ENCODE measurements at places on chromosomes 11 and 22.

DNA sequence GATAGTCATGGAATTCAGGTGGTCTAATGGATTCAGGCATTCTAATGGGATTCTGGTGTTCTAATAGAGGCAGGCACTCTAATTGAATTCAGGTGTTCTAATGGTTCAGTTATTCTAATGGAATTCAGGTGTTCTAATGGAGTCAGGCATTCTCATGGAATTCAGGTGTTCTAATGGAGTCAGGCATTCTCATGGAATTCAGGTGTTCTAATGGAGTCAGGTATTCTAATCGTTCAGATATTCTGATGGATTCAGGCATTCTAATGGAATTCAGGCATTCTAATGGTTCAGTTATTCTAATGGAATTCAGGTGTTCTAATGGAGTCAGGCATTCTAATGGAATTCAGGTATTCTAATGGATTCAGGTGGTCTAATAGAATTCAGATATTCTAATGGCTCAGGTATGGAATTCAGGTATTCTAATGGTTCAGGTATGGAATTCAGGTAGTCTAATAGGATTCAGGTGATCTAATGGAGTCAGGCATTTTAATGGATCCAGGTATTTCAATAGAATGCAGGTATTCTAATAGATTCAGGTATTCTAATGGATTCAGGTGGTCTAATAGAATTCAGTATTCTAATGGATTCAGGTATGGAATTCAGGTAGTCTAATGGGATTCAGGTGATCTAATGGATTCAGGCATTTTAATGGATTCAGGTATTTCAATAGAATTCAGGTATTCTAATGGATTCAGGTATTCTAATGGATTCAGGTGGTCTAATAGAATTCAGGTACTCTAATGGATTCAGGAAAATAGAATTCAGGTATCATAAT is 22.0 kb upstream of the PHF21B start:
- no peak for DNase-seq

- peak; percentile 25 for DNase-seq
Observed at GRCh38 chr11:2566223-2567025, 121.6 kb downstream of the KCNQ1 start.

DNA sequence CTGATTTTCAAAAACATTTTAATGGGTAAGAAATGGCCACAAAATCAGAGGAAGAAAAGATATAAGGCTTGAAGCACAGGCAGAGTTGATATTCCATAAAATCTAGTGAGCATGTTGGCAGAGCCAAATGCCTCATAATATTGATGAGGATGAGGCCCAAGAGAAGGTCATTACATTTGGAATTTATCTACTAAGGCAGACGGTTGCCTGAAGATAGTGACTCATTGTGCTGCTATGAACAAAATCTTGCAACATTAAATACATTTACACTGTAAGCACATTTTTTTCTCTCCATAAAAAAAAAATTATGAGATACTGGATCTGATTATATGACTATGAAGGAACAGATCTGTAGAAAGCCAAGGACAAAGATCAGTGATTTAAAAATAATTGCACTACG is 881.4 kb upstream of the CHORDC1 start:
- peak; percentile 11 for DNase-seq

GRCh38 chr22:17629641-17630040 is 1.1 kb upstream of the ATP6V1E1 start:
- DNase-seq = no peak

GRCh38 chr11:2592559-2593392 is 107.0 kb downstream of the KCNQ1OT1 start:
- DNase-seq = no peak

- peak; percentile 23 for DNase-seq
Observed at GRCh38 chr11:108223348-108224149, 682 bp downstream of the ATM start.

- DNase-seq = peak; percentile 97
Observed at GRCh38 chr11:117657794-117658193, 139.2 kb downstream of the DSCAML1 start.

GRCh38 chr11:102874852-102875251 is at the start of gene MMP12:
MMP12 (minus strand) TSS chr11:102874982; CDS start chr11:102874937, 45 bp downstream.
- no peak for DNase-seq

DNA sequence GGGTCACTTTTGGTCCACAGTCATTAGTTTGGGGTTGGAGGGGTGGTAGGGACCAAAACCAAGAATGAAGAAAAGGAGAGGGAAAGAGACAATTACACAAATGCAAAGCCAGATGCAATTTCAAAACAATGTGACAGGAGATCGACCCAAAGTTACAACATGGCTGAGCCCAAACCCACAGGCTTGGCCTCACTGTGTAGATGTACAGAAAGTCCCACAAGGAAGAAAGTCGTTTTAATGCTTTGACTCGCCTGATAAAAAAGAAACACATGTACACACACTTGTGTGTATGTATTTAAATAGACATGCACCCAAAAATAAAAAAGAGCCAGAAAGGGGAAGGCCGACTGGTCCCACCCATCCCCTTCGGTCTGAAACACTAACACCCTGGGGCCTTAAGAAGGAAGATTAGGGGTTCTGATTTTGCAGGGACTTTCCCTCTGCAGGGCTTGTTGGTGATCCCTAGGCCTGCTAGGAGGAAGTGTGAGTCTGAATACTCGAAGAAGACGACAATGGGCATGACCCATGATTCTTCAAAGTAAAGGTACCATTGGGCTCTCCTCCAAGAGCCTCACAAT is 104.1 kb downstream of the ETS1 start:
- DNase-seq = no peak

DNA sequence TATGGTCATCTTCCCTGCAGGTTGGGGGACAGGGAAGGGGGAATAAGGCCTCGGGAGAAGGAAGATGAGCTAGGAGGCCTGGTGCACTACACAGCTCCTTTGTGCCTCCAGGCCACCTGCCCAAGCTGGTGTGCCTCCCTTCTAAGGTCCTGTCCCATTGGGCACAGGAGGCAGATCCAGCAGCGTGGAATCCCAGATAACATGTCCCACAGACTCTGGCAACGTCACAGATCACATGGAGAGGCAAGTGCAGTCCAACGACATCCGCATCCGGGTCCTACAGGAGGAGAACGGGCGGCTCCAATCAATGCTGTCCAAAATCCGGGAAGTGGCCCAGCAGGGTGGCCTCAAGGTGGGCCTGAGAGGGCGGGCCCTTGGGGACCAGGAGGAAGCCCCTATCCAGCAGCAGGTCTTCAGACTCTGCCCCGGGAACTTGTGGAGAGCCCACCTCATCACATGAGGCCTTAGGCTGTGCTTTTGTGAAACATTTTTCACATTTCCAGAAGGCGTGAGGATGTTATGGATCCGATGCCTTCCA is 11.8 kb downstream of the RNF215 start:
- DNase-seq = no peak

DNA sequence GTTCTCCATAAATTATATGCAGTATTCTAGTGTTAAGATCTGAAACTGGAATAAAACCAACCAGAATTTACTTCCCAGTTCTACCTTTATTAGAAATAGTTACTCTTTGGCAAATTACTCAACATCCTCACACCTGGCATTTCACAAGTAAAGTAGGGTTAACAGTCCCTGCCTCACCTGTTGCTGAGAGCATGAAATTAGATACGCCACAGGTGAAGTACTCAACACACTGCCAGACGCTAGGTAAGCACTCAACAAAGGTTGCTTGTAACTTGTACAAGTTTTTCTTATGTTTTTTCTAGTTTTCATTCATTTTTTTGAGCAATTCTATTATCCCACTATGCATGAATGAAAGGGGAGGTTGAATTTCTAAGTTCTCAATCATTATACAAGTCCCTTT is 267.6 kb upstream of the ARHGAP42 start:
- DNase-seq = no peak

DNA sequence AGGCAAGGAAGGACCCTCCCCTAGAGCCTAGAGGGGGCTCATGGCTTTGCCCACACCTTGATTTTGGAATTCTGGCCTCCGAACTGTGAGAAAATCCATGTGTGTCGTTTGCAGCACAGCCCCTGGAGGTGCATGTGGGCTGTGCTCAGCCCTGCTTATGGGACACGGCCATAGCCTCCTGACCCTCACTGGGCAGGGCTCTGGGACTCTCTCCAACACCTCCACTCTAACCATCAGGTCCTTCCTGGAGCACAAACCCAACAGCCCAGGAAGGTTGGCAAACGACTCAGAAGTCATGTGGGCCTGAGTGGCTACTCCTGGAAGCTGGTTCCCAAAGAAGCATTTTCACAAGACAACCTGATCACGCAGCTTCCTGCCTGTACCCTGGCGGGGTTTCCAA is 144.1 kb downstream of the CTTN start:
- DNase-seq = no peak

DNA sequence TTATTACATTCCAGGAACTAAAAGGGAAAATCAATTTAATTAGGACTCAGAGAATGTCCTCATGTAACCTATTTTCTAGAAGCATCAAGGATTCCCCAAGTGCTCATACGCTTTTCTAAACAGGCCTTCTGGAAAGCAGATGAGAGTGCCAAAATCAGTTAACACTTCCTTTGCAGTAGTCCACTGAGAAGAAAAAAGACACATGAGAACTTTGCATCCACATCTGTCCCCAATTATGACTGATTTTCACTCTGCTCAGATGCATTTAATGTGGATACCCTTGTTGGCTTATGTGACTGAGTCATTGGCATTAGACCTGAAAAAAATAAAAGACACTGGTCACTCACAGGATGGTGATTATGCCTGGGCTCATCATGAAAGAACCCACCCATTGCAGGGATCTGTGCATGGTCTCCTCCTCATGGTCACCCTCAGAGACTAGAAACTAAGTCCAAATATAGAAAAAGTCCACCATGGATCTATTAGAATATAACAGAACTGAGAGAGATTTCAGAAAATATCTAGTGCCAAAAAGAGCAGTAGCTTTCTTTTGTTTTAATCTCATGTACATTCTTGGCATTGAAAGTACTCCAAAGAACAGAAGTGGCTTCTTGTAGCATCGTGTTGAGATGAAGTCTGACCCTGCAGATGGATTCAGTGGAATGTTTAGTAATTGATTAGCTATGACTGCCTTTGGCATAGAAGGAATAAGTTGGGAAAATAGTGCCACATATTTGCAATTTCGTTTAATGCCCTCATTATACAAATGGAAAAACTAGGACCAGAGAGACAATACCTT is 48.8 kb upstream of the FIBIN start:
- DNase-seq = no peak

- no peak for DNase-seq
Observed at GRCh38 chr11:103907548-103908455, 128.6 kb upstream of the DDI1 start.

- no peak for DNase-seq
Observed at GRCh38 chr22:44531487-44531886, 33.5 kb upstream of the RTL6 start.

DNA sequence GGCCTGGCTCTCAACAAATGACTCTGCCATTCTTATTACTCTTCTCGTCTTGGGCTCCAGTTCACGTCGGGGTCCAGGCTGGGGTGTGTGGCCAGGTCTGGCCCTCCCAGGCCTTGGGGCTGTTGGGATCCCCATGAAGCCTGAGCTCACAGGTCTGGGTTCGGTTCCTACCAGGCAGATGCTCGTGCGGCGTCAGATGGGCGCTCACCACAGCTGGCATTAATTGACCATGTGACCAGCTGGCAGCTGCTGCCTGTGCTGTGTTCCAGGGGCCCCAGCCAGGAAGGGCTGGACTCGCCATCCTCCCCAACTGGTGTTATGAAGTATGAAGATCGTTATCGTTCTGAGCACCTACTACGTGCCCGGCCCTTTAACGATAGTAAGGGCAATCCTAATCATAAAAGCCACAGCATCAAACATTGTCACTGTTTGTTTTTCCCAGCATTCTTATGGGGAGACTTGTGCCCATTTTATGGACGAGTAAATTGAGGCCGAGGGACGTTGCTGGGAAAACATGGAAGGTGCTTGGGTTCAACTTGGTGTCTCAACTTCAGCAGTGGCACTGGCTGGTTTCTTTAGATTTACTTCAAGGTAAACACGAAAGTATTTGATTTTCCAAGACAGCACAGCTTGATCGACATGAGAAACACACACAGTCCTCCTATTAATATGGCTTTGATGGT is 26.8 kb upstream of the CACNG2 start:
- no peak for DNase-seq

GRCh38 chr11:12124306-12124705 is 13.9 kb downstream of the MICAL2 start:
- no peak for DNase-seq

DNA sequence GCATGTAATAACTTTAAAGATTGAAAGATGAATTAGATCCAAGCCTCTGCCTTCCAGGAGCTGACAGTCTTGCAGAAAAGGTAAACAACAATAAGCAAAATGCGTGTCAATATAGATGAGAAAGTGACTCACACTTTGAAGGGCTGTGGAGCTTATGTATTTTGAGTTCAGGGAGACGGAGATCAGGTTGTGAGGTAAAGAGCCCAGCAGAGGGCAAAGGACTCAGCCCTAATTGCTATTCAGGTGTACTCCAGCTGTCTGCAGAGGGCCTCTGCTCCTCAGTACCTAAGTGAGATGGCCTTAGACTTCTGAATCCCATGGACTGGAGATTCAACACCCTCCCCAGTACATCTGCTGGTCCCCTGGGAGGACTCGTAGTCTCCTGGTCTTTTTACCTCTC is 22.9 kb upstream of the CTR9 start:
- no peak for DNase-seq

DNA sequence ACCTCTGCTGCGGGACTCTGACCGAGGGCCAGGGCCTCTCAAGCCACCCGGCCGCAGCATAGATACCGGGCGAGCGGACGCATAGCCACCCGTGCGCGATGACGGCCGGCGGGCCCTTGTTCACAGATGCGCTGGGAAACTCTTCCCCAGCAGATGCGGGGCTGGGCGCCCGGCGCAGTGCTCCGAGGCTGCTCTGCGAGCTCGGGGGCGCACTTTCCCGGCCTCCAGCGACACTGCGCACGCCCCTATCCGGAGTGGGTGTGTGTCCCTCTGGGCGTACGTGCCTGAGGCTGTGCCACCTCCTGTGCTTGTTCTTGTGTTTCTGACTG is 104.7 kb upstream of the E2F8 start:
- no peak for DNase-seq

DNA sequence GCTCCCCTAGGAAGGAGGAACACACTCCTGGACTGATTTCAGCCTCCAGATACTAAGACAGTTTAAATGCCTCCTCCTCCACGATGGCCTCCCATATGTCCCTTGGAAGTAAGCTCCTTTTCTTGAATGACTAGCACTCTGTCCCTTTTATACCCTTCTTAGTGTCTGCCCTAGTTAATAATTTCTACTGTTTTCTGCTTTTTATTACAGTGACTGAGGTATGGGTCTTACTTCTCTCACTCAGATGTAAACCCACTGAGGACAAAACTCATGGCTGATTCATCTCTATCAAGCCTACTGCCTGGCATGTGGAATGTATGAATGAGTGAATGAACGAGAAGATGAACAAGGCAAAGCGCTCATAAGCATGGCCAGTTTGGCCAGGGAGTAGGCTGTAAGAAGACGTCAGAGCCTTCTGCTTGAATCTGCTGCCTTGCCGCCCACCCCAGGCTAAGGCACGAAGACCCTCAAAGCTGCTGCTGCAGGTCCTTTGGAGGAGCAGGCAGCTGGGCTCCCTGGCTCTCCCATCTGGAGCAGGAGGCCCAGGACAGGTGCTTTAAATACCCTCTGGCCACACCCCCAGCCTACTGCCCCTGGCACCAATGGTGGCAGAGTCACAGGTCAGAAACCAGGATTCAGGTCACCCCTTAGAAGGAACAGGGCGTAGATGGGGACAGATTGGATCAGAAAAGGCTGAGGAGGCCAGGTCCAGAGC is 8.2 kb upstream of the PGA3 start:
- no peak for DNase-seq

- no peak for DNase-seq
Observed at GRCh38 chr11:10409207-10409661, 45.8 kb upstream of the AMPD3 start.

All from pons (tissue), 1 donor.